ENCODE measurements at places on chromosomes 7 and 10.

- DNase-seq: no peak
These were observed 31.8 kb downstream of the NUDT1 start for GRCh38 chr7:2273866-2274265.

- DNase-seq: no peak
These were observed 300.7 kb upstream of the PITRM1 start for GRCh38 chr10:3473271-3473670.

GRCh38 chr7:7662527-7662926 lies 22.0 kb downstream of the UMAD1 start:
- no peak for DNase-seq

DNA sequence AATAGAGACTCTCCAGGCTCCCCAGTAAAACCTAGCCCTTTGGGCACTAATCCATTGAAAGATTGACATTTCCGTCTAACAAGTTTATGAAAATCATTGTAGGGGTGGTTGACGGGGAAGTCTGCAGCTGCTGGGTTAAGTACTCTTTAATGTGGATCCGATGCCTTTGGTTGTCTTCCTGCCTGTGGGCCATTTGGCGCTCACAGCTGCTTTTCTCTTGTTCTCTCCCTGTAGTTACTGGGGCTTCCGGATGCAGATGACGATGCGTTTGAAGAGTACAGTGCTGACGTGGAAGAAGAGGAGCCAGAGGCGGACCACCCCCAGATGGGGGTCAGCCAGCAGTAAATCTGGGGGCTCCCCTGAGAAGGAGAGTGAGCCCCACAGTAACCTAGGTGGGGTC lies 22.4 kb downstream of the MTURN start:
- DNase-seq: no peak

DNA sequence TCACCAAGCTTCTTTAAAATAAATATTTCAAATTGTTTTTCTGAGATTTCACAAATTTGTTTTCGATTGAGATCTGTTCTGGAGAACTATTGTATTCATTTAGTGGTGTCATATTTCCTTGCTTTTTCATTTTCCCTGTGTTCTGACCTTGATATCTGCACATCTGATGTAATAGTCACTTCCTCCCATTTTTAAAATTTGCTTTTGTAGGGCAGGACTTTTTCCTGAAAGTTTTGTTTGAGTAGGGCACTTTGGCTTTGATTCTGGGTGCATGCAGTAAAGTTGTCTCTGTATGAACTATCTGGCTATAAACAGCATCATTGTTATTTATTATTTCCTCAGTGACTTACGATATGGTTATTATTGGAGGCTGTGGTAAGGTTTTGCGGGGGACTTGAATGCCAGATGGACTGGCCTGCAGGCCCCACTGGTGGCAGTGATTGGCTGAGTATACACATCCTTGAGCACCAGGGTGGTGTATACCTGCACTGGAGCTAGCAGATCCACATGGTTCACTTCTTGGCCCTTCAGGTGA lies 83.6 kb downstream of the CSTF2T start:
- DNase-seq: no peak

DNA sequence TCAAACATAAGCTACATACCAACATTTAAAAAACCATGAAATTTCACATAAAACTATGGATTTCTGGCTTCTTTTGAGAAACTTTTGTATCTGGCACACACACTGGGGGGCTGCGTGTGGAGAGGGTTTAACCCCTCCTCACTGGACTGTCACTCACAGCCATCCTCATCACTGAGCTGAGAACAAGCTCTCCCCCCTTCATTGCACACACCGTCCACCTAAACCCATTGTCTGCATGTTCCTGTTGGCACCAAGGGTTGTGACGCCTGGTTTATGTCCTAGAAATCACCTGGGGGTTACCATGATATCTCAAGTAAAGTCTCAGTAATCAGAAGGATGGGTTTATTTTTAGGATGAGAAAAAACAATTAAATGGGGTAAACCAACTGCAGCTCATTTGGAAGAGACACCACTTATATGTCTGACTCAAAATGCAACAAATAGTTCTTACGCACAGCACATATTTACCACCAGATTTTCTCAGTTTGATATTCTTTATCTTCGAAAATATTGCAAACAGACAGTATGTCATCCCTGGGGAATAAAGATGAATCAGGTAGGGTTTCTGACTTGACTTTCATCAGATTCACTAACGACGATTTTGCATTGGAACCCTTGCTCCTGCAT lies 218.5 kb upstream of the KLF6 start:
- no peak for DNase-seq

GRCh38 chr7:76193466-76193865 lies 8.2 kb upstream of the SRRM3 start:
- DNase-seq: no peak

DNA sequence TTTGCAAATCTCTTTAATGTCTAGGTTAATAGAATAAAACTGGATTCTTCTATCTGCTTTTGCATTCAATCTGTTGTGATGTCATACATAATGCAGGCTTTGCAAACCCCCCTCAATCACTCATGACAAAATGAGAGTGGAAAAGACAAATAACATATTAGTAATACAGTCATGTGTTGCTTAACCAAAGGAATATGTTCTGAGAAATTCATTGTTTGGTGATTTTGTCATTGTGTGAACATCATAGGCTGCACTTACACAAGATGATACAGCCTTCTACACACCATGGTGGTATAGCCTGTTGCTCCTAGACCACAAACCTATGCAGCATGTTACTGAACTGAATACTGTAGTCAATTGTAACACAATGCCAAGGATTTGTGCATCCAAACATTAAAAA lies 87.3 kb upstream of the SEC61G start:
- DNase-seq: no peak

DNA sequence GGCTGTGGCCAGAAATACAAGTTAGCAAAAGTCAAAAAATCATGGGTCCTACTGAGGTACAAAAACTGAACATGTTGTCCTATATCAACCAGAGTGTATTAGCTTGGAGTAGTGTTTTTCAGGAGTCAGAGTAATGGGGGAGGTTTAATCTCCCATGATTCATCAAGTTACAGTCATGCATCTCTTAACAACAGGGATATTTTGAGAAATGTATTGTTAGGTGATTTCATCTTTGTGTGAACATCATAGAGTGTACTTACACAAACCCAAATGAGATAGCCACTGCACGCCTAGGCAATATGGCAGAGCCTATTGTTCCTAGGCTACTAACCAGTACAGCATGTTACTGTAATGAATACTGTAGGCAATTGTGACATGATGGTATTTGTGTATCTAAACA lies 14.9 kb upstream of the TES start:
- DNase-seq: no peak

- DNase-seq: no peak
These were observed 14.3 kb upstream of the JCAD start for GRCh38 chr10:30073767-30074060.

GRCh38 chr7:28565980-28566379 lies 153.7 kb downstream of the CREB5 start:
- no peak for DNase-seq

DNA sequence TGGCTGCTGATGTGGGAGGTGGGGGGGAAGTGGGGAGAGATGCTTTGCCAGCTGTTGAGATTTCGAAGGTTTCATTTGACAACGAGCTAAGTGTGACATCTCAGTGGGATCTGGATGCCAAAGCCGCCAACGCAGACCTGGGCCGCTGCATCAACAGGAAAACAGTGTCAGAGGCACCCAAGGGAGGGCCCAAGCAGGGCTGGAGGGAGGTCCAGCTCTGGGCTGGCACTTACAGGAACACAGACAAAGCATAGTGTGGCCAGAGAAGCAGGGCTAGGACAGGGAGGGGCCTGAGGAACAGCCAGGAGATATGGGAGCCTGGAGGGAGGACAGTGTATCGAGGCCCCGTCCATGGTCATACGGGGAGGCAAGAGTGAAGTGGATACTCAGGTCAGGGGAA lies 73.1 kb downstream of the GTF2IRD1 start:
- no peak for DNase-seq

GRCh38 chr10:29715296-29715695 lies 80.5 kb upstream of the SVIL start:
- no peak for DNase-seq

- DNase-seq: no peak
These were observed 603 bp upstream of the HECW1 start for GRCh38 chr7:43111630-43112458.

DNA sequence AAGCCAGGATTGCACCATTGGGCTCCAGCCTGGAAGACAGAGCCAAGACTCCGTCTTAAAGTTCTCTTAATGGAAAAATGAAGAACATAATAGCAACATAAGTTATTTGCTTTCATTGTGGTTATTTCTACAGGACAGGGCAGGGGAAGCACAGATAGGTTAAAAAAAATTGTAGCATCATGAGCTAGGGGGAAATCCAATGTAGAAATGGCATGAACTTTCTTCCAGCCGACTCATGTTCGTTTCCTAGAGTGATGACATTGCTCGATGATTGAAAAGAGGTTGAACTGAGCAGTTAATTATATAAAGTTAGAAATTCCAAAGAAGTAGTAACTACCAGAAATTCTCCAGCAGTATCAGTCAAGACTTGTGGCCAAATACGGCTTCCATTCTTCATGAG lies 64.9 kb downstream of the DAGLB start:
- no peak for DNase-seq

DNA sequence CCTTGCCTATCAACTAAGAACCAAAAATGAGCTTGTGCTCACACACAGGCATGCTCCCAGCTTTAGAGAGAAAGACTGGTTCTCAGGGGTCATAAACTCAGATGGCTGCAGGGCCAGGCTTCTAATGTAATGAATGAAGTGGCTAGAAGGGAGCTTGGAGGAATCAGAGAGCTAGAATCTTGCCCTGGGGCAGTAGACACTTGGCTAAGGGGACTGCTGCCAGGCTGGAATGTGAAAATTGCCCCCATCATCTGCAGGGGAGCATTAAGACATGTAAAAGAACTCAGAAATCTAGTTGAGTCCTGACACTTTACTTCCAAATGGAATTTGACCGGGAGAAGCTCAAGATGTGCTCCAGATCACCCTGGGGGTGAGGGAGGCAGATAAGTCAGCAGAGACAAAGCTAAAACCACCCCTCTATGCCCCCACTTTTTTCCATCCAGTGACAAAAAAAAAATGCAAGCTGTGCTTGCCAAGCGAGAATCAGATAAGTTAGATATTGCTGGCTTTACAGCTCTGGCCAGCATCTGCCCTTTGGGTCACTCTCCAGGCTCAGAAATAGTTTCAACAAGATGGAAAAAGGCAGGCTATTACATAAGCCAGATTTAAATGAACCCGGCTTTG lies 2.3 kb upstream of the SLC16A9 start:
- no peak for DNase-seq

DNA sequence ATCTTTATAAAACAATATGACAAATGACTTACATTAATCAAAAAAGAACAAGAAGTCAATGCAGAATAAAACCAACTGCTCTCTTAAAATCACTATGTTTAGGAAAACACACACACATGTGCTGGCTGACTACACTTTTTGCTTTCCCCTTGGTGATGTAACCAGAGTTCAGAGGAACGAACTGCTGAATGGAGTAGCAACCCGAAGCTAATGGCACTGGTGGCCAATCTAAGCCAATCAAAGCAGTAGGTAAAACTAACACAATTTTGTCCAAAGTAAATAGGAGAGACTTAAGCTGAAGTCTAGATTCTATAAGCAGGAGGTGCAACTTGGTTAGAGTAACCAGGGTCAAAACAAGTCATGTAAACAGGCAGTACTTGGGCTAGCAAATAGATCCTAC lies 33.2 kb upstream of the CUBN start:
- DNase-seq: no peak

DNA sequence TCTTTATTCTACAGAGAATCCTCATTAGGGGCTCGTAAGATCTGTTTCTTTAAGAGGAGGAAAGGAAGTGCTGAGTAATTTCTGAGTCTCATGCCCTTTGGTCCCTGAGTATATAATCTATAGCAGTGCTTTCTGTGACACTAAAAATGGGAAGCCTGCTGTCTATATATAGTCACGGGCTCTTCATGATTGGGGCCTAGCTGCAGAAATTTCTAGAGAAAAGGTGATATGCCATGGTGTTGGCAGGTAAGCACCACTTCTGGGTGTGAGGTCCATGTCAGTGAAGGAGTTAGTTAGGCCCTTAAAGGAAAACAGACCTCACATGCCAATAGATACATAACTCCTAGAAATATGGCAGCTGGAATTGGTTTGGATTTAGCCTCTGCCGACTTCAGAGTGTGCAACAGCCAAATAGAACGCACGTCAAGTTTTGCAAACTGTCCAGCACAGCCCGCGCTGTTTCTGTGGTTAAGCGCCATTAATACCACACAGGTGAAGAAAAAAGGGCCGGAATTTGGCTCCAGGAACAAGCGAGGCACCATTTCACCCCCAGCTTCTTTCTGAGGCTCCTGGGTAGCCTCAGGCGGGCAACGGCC lies 123.2 kb downstream of the TACC2 start:
- no peak for DNase-seq

Measured in stimulated activated CD4-positive, alpha-beta T cell treated with anti-CD3 and anti-CD28 coated beads, Interleukin-1b, Interleukin-23, amount 100 ng/mL, for 4 hours (primary cell).